GM23338 (cell line): ENCODE measurements at places on chromosomes 5 and 9. TPM values are rescaled to one million over a fixed set of nuclear protein-coding genes. Genes with fewer than 3 reads are reported as not detected.
A peak's percentile ranks its signal among the peaks of the same experiment; 100 is the strongest.

The HSPA9 gene
- polyA plus RNA-seq = 302 and 313 TPM in 2 replicates

The AK3 gene
- polyA plus RNA-seq = 29.6 and 30.1 TPM in 2 replicates

The PPP2R2B gene
- polyA plus RNA-seq = 28.4 and 33.9 TPM in 2 replicates

The AJM1 gene
- 0.28 and 0.36 TPM in 2 replicates for polyA plus RNA-seq

DNA sequence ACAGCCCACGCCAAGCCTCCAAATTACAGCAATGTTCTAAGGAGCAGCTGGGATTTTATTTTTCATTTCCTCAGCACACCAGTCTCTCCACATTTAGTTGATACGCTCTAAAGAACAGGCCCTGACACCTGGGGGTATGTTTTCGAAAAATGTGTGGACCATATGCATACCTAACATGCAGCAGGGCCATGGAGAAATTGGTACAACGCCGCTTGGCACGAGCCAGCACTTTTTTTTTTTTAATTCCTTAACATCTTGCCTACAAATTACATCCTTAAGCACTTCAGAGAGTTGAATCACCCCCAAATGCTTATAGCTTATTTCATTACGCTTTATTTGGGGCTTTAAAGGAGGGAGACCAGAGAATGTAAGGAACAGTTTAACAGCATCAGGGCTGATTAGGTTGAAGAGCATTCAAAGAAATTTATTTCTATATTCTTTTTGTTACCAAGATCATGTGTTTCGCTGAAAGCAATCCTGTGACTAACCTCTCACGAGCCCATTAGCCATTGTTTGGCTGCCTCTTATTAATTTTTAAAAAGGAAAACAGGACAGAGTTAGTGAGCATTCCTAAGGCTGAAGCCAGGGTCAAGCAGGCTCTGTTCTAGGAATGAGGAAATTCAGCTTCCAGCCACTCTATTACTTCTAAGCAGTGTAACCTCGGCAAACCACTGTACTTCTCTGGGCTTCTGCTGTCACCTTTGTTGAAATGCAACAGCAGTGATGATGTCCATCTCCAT is 173.8 kb downstream of the ACTL7B start:
- DNase-seq = no peak

DNA sequence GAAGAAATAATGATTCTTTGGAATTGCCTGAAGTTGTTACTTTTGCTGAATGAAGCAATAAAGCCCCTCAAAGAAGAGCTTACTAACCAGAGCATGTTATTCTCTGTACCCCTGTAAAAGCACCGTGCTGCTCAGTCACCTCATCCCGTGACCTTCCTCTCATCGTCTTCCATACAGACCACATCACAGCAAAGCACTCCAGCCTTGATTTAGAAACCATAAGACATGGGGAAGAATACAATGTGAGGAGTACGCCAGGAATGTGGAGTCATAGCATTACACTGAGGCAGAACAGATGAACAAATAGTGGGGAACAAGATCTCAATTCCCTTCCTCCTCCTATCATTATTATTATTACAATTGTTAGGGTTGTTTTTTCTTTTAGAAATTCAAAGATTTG is 49.1 kb downstream of the ERAP1 start:
- DNase-seq = no peak

DNA sequence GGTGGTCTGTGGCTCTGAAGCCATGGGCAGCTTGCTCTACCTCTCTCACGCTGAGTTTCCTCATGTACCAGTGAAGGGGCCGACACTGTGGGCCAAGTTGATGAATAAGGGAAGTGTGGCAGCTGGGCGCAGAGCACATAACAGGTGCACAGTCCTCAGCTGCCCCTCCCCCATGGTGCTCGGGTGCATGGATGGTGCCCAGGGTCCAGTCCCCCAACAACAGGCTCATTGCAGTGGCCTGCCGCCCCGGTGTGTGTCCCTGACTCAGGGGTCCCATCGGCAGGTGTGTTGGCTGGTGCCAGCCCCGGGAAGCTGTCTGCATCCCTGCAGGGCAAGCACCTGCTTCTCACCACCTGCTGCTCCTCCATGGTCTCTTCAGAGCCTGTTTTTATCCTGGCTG is 36.6 kb downstream of the COL5A1 start:
- DNase-seq = no peak

GRCh38 chr5:122091936-122092600 is 14.0 kb upstream of the LOX start:
- peak; percentile 81 for DNase-seq

DNA sequence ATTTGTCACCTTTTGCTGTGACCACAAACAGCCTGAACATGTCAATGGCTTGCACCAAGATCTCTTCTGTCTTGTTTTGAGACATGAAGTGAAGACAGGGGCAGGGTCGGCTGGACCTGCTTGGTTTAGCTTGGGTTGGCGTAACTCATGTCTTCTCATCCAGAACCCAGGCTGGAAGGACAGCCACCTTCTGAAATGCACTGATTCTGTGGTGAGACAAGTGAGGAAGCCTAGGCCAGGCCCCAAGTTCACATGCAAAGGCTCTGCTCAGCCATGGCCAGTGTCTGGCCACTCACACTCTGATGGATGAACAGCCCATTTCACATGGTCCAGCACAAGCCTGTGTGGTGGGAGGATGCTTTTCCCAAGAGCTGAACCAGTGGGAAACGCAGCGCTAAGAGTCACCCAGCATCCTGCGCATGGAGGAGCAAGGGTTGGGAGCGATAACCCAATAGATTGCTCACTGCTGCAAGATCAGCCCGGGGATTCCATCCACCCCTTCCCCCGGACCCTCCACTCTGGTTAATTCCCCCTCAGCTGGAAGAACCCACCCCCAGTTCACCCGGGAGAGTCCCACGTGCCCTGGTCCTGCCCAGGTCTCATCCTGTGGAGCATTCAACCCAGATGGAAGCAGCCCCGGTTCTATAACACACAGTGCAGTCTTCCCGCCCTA is 16.2 kb upstream of the MED10 start:
- DNase-seq = no peak

DNA sequence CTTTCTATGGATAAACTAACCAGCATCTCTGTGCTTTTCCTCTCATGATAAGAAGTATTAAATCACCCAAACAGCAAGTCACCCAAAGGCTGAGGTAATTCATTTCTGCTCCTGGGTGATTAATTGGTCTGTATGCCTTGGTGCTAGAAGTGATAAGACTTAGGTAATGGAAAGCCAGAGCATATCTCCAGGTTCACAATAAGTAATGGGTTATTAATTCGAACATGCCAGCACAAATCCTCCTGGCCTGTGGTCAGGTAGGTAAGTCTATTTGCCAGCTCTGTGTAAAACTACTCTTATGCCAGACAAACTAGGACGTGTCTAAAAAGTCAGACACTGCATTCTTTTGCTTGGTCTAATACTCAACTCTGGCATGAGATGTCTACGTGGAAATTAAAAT is 11.2 kb upstream of the ENC1 start:
- no peak for DNase-seq

DNA sequence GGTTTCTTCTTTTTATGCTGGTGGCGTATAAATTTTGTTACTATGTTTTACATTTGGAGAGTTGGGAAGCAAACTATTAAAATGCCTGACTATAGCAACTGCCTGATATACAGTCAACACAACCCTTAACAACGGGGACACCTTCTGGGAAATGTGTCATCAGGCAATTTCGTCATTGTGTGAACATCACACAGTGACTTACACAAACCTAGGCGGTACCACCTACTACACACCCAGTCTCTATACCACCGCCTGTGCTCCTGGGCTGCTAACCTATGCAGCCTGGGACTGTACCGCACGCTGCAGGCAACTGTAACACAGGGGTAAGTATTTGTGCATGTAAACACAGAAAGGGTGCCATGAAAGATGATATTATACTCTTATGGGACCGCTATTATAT is 1.3 kb upstream of the CDHR2 start:
- DNase-seq = no peak

DNA sequence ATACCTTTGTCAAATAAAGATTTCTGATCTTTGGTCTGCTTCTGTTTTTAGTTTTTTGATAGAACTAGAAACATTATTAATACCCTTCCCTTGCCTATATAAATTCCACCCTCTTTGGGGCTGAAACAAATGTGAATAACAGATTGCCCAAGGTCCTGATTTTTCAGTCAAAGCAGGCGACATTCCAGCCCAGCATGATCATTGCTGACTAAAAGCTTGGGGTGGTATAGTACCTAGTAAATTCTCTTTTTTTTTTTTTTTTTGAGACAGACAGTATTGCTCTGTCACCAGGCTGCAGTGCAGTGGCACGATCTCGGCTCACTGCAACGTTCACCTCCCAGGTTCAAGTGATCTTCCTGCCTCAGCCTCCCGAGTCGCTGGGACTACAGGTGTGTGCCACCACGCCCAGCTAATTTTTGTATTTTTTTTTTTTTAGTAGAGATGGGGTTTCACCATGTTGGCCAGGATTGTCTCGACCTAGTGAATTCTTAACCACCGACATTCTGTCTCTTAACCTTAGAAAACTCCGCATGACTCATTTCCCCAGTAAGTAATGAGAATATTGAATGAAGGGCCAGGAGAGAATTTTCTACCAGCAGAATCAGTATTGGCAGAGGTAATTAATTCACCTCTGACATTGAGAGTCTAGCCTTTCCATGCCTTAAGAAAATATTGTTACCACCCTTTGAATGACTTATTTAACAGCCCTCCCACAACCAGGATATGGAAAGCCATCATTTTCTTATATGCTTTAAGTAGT is 226.4 kb downstream of the GNA14 start:
- no peak for DNase-seq
